Colonic mucosa (tissue), 4 donors: ENCODE measurements at places on chromosomes 7 and 10. TPM values are rescaled to one million over a fixed set of nuclear protein-coding genes. Genes with fewer than 3 reads are reported as not detected.

GRCh38 chr10:24344279-24344678 is 135.3 kb downstream of the KIAA1217 start:
- H3K36me3 ChIP-seq = no peaks in the 10 kb centered on the region
- no peak overlapping the region for H3K27ac ChIP-seq
- no peak overlapping the region for H3K4me3 ChIP-seq
- no peaks in the 10 kb centered on the region for H3K4me1 ChIP-seq
- H3K27me3 ChIP-seq = no peaks in the 10 kb centered on the region

Gene ZEB1
- total RNA-seq = 6.1 TPM

DNA sequence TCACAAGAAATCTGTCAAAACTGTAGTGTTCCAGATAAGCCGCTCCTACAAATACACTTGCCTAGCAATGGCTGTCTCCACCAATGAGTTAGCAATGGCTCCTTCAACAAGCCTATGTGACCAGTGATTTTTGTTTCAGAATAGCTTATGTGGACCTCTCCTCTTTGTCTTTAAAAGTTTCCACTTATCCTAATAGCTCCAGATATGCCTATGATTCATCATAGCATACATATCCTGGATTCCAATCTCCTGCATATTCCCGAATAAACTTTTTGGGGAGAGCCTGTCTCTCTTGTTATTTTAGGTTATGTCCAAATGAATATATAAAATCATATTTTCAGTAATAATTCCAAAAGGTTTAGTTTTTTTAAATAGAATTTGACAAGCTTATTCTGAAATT is 510.6 kb downstream of the ARL4A start:
- no peak overlapping the region for H3K4me3 ChIP-seq
- H3K36me3 ChIP-seq = no peaks in the 10 kb centered on the region

Gene PTN
- 4.0 TPM for total RNA-seq

Gene NAT16
- not detected for total RNA-seq

Gene NKX1-2
- total RNA-seq = not detected

DNA sequence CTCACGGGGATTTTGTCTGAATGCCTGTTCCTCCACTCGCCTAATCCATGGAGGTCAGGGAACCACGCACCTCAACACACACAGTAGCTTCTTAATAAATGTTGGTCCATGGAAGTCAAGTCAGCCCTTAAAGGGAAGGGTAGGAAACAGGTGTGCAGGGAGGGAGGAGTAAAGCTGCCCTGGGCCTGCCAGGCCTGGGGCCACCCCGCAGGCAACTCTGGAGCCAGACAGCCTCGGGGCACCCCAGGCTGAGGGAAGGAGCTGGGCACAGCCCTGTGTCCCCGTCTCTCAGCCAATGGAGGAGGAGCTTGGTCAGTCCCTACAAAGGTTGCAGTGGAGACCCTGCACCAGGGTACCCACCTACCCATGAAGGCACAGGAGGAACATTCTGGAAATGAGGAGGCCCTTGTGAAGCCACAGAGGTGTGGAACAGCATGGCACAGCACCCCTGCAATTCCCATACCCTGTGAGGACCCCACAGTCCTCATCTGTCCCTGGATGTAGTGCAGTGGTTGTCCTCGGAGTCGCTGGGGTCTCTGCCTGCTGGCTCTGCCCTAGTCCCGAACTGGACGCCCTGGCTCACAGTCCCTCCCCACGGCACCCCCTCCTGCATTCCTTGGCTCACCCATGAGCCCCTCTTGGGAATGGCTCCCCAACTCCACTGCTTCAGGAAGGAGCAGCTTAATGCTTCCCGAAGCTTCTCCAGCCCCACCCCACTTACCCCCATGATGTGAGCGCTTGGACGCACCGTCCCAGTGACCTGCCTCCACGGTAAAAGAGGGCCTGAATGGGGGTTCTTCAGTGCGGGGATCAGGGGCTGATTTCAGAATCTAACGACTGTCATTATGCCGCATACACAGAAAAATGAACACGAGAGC is 79.2 kb upstream of the INSIG1 start:
- no peaks in the 10 kb centered on the region for H3K4me1 ChIP-seq
- no peaks in the 10 kb centered on the region for H3K36me3 ChIP-seq
- H3K27me3 ChIP-seq = peaks cover 14% of the 10 kb centered on the region
- H3K27ac ChIP-seq = no peak overlapping the region
- no peak overlapping the region for H3K4me3 ChIP-seq

- H3K4me3 ChIP-seq = no peak overlapping the region
- no peaks in the 10 kb centered on the region for H3K36me3 ChIP-seq
- H3K27ac ChIP-seq = no peak overlapping the region
- no peaks in the 10 kb centered on the region for H3K4me1 ChIP-seq
Measured at GRCh38 chr10:133474027-133474426, 20.3 kb downstream of the SCART1 start.

GRCh38 chr10:121692626-121693025 is 94.4 kb upstream of the FGFR2 start:
- H3K27ac ChIP-seq = no peak overlapping the region
- no peak overlapping the region for H3K4me3 ChIP-seq
- DNase-seq = no peak
- no peaks in the 10 kb centered on the region for H3K27me3 ChIP-seq
- H3K36me3 ChIP-seq = no peaks in the 10 kb centered on the region

DNA sequence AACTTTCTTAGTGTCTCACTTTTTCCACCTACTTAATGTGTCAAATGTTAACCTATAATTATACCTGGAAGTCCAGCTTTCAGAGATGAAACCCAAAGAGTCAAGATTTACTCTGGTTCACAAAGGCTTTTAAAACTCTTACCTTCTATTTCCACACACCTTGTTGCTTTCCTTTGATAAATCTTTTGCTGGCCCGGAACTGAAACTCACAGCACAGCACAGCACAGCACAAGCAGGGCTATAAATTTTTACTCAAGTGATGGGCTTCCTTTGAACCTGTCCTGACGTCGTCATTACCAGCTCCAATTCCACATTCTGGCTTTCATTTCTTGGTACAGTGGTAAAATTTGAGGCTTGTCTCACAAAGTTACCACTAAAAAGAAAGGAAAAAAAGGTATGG is 861.0 kb downstream of the SORCS3 start:
- no peaks in the 10 kb centered on the region for H3K4me1 ChIP-seq
- no peaks in the 10 kb centered on the region for H3K36me3 ChIP-seq
- H3K4me3 ChIP-seq = no peak overlapping the region
- H3K27me3 ChIP-seq = no peaks in the 10 kb centered on the region
- no peak for DNase-seq

- H3K27ac ChIP-seq = no peak overlapping the region
- H3K27me3 ChIP-seq = no peaks in the 10 kb centered on the region
- no peak overlapping the region for H3K4me3 ChIP-seq
- H3K36me3 ChIP-seq = no peaks in the 10 kb centered on the region
- no peaks in the 10 kb centered on the region for H3K4me1 ChIP-seq
- DNase-seq = no peak
Measured at GRCh38 chr10:90959826-90960225, 38.9 kb upstream of the ANKRD1 start.

GRCh38 chr7:154587792-154588191 is 415.1 kb downstream of the PAXIP1 start:
- no peak for DNase-seq
- H3K27ac ChIP-seq = no peak overlapping the region
- H3K4me3 ChIP-seq = no peak overlapping the region
- H3K36me3 ChIP-seq = no peaks in the 10 kb centered on the region
- no peaks in the 10 kb centered on the region for H3K4me1 ChIP-seq

GRCh38 chr10:91684841-91685240 is 52.0 kb upstream of the PPP1R3C start:
- H3K36me3 ChIP-seq = no peaks in the 10 kb centered on the region
- H3K27me3 ChIP-seq = no peaks in the 10 kb centered on the region
- H3K4me1 ChIP-seq = no peaks in the 10 kb centered on the region
- no peak overlapping the region for H3K27ac ChIP-seq
- DNase-seq = no peak

Gene EIF3A
- 127 TPM for total RNA-seq

GRCh38 chr7:155283565-155284194 is 14.0 kb upstream of the INSIG1 start:
- H3K4me1 ChIP-seq = no peaks in the 10 kb centered on the region
- H3K4me3 ChIP-seq = no peak overlapping the region
- no peaks in the 10 kb centered on the region for H3K36me3 ChIP-seq

DNA sequence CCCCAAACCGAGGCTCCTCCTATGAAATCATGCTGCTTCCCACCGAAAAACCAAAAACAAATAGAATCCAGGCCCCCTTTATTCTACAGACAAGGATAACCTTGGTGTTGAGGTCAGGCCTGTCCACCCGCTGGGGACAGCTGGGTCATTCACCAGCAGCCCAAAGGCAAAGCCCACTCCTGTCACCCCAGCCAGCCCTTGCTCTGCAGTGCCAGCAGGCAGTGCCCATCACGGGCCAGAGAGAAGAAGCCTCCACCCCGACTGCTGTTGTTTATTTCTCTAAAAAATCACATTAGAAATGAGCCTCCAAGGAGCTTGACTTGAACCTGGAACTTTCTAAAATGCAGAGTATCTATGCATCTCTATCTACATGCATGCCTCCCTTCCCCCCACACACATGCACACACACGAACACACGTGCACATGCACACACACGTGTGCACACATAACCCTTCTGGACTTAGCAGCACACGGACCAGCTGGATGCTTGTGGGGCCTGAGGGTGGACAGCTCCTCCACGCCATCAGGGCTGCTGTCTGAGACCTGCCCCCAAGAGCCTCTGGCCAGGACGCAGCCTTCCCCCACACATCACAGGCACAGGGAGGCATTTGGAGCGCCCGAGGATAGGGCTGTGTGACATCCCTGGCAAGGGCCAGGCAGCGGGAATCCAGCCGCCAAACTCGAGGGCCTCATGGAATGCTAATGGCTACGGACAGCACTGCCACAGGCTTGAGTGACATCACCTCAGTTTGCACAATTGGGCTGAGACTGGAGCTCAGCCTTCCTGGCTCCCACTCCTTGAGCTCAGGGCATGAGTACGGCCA is 22.8 kb downstream of the PRKAG2 start:
- no peak overlapping the region for H3K4me3 ChIP-seq
- no peak overlapping the region for H3K27ac ChIP-seq
- no peaks in the 10 kb centered on the region for H3K27me3 ChIP-seq

DNA sequence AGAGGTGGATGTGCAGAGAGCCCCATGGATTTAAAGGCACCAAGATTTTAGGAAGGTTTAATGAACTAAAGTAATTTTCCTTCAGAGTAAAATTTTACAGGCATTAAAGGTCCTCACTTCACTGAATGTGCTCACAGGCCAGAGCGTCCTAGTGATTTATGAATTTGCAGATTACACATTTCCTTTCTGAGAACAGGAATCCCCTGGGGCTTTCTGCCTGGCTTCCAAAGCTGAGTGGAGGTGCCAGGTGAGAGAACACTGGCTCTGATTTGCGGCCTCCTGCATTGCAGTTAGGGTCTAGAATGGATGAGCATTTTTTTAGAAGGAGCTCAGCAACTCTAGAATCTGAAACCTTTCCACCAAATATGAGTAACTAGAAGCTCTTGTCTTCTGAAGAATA is 194.3 kb downstream of the SORCS3 start:
- no peak overlapping the region for H3K27ac ChIP-seq
- no peak overlapping the region for H3K4me3 ChIP-seq
- H3K4me1 ChIP-seq = no peaks in the 10 kb centered on the region
- H3K27me3 ChIP-seq = no peaks in the 10 kb centered on the region
- no peak for DNase-seq
- H3K36me3 ChIP-seq = no peaks in the 10 kb centered on the region

DNA sequence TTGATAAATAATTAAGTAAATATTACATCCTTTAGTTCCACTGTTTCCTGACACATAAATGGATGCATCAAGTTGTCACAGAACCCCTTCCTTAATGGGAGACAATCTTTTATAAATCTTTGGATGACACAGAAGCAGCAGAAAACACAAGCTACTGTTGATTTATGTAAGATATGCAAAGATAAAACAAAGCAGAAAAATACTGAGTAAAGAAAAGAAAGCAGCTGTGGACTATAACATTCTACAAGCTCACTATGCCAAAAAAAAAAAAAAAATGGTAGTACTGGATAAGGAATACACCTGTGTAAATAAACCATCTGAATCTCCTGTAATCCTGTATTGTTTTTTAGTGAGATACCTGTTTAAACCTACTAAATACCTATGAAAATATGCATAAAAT is 92.0 kb upstream of the FAM180A start:
- H3K4me3 ChIP-seq = no peak overlapping the region
- H3K27ac ChIP-seq = no peak overlapping the region
- no peaks in the 10 kb centered on the region for H3K27me3 ChIP-seq
- no peaks in the 10 kb centered on the region for H3K4me1 ChIP-seq
- no peaks in the 10 kb centered on the region for H3K36me3 ChIP-seq

Gene DRGX
- not detected for total RNA-seq

GRCh38 chr10:100740476-100741377 is 4.7 kb upstream of the PAX2 start:
- peaks cover 94% of the 10 kb centered on the region for H3K27me3 ChIP-seq
- H3K36me3 ChIP-seq = no peaks in the 10 kb centered on the region
- no peaks in the 10 kb centered on the region for H3K4me1 ChIP-seq
- no peak for DNase-seq
- H3K4me3 ChIP-seq = no peak overlapping the region

GRCh38 chr10:115866691-115867090 is 406.3 kb downstream of the GFRA1 start:
- no peak for DNase-seq
- H3K4me3 ChIP-seq = no peak overlapping the region
- H3K4me1 ChIP-seq = no peaks in the 10 kb centered on the region

GRCh38 chr7:124263232-124263827 is 230.5 kb upstream of the TMEM229A start:
- H3K27ac ChIP-seq = no peak overlapping the region
- no peak for DNase-seq
- H3K36me3 ChIP-seq = no peaks in the 10 kb centered on the region
- H3K4me1 ChIP-seq = no peaks in the 10 kb centered on the region
- no peak overlapping the region for H3K4me3 ChIP-seq

DNA sequence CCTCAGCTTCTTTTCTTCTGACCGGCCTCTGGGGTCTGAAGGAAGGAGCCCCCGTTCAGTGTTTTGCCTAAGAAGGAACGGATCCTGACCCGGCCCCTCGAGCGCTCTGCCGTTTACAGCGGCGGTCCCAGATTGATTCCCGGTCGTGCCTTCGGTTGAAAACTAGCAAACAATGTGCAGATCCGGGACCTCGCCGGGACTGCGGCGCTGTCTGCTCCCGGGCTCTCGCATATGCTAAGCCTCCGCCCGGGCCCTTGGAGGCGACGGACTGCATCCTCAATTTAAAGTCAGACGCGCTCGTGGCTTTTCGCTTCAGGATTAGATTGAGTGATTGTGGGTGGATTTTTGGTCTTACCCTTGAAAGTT is 559 bp downstream of the DBF4 start:
- H3K27me3 ChIP-seq = no peaks in the 10 kb centered on the region
- H3K4me1 ChIP-seq = peaks cover 3% of the 10 kb centered on the region
- peak; percentile 70 for DNase-seq
- H3K36me3 ChIP-seq = no peaks in the 10 kb centered on the region
- H3K4me3 ChIP-seq = peak overlapping the region; percentile 85
- H3K27ac ChIP-seq = peak overlapping the region; percentile 98
